ENCODE measurements at places on chromosomes 3 and 15.

GRCh38 chr3:54353946-54354345, 231.6 kb downstream of the CACNA2D3 start:
- no peak for DNase-seq

- no peak for DNase-seq
Observed at GRCh38 chr3:143206955-143207337, 87.4 kb downstream of the CHST2 start.

DNA sequence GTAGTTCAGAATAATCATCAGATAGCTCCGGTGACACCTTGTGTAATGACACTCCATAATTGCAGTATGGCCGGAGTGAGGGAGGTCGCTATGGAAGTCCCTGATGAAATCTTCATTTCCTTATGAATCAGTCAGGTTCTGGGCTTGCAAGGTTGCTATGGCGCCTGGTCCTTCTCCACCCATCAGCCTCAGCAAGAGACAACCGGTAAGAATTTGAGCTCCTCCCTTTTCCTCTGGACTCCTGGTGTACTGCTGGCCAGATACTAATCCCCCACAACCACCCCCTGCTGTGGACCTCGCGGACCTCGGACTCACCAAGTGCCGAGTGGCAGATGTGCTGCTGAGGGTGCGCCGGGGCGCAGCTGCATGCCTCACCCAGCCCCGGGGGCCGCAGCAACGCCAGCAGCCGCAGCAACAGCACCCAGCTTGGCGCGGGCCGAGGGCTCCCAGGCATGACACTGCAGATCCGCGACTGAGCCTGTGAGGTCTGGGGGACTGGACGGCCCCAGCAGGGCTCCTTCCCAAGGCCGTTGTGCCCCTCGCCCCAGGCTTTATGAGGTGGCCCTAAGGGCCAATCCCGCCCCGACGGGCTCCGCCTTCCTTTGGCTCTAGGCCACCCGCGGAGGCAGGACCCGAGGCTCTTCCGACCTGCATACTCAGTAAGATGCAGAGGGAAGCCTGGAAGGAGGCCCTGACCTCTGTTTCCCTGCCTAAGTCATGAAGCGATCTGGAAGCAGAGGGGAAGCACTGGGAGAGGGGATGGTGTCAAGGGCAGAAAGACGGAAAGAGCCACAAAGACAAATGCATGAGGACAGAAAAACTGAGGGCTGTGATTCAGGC, at the start of gene TIMP4:
TIMP4 (minus strand) TSS at position 526 of the 840 bp plus-strand sequence; CDS start at position 454, 72 bp downstream.
- no peak for DNase-seq

DNA sequence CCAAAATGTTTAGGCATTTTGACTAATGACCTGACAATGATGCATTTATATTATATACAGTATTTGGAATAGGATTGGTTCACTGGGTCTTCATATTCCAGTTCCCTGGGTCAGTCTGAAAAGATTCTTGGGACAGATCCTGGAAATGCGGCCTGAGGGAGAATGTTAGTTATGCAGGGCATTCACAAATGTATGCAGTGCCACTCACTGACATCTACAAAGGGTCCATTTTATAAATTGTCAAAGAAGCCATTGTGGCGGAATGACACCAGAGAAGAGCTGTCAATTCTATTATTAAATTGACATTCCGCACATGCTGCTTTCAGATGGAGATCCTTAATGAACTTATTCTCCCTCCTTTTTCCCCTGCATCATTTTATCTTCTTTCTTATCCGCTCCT, 176.6 kb downstream of the VGLL3 start:
- peak; percentile 88 for DNase-seq

DNA sequence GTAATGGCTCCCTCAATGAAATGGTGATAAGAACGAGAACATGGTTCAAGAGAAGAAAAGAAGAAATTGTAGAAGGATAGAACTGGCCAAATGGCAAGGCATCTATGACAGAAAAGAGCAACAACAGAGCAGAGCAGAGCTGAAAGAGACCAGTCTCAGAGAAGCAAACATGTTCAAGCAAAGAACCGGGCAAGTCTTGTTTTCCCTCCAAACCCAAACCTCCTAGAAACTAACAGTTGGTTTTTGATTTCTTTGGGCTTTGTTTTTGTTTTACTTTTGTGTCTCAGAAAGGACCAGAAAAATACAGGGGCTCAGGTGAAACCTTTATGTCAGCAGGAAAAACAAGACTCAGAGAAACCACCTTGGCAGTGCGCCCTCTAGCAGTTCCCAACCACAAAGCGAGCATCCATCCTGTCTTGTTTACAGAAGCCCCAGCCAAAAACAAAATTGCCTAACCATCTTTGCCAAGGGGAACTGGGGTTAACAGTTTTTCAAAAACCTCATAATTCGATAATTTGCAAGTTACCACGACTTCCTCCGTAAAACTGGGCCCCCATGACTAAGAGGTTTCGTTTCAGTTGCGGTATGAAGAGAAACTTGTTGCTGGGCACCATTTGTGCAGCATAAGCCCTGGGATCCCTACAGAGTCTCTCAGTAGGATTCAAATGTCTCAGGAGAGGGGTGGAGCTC, 159.2 kb upstream of the SLC24A5 start:
- DNase-seq, result no peak

DNA sequence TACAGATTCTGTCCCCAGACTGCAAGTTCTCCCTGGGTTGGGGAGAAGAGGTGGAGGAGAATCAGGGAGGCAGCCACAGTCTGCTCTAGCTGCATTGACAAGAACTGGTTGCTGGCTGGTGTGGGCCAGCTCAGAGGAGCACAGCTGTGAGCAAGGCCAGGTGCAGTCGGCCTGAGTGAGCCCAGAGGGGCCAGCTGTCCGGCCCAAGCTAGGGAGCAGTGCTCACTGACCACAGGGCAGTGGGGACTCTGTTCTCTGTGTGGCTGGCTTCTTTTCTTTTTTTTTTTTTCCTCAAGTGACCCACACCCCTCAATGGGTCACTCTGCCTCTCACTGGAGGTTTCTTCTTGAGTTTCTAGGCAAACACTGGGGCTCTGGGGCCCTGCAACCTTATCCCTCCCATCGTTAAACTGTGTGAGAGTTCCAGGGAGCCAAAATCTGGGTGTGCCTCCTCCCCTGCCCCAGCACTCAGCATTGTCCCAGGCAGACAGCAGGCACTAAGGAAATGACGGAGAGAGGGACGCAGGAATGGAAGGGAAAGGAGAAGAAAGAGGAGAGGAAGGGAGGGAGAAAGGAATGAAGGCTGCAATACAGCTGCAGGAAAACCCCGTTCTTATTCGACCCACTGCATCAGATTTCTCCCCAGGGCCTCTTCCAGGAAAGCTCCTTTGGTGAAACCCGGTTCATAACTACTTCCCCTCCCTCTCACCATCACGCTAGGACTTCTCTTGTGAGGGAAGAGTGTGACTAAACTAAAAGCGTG, 37.7 kb upstream of the HES1 start:
- DNase-seq, result no peak

DNA sequence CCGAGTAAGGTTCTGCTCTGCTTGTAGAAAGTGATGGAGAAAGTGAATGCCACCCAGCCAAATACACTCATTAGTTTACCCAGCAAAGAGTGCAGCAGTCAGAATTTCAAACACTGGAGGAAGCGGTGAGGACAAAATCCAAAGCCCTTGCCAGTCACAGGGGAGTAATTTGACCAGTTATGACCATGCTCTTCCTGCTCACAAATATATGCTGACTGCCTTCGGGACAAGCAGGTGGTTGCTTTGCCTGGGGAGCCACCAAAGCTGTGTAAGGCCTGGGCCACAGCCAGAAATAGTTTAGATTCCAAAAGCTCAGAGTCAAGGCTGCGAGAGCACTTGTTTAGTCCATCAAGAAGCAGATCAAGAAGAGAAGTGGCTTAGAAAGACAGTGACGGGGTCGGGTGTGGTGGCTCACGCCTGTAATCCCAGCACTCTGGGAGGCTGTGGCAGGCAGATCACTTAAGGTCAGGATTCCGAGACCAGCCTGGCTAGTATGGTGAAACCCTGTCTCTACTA, 51.0 kb upstream of the ATP13A3 start:
- DNase-seq, result no peak

DNA sequence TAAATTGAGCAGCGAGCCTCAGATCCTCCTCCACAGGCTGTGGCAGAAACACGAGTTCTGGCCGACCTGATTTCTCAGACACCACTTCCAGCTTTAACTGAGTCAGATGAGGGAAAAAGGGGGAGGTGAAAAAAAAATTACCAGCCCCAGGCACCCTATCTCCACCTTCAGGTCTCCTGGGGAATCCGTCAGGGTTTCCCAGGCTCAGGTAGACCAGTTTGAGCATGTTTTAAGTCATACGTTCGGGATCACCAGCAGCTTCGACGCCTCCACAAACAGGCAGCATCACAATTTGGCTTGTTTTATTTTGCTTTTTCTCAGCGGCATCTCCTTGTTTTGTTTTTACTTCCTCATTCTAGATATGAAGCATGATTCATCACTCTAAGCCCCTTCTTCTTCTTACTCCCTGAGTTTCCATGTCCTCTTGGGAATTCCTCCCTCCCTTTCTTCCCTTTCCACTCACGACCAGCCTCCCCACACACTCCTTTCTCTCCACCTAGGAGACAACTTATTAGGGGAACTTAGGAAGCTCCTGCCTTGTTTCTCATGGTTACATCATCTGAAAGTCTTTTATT, 190.1 kb downstream of the ZNF621 start:
- no peak for DNase-seq

GRCh38 chr3:184295771-184296170, 3.3 kb upstream of the PSMD2 start:
- no peak for DNase-seq

All from putamen (tissue), 1 donor.